ENCODE measurements at places on chromosomes 2 and 18. TPM values are rescaled to one million over a fixed set of nuclear protein-coding genes. Genes with fewer than 3 reads are reported as not detected.

HOXD12 gene
- not detected for total RNA-seq

MROH2A gene
- total RNA-seq = not detected

GKN1 gene
- total RNA-seq = not detected

ADRA2B gene
- 2.1 TPM for total RNA-seq

DYTN gene
- not detected for total RNA-seq

RAPGEF4 gene
- 5.7 TPM for total RNA-seq

RESP18 gene
- not detected for total RNA-seq

PID1 gene
- total RNA-seq = 25.1 TPM

POTEJ gene
- total RNA-seq = not detected

SPDYA gene
- 1.0 TPM for total RNA-seq

IL36B gene
- not detected for total RNA-seq

ZNF804A gene
- total RNA-seq = under 0.01 TPM

LHCGR gene
- total RNA-seq = 4.2 TPM

BZW1 gene
- 180 TPM for total RNA-seq

FAM161A gene
- total RNA-seq = 7.3 TPM
